ENCODE measurements at places on chromosomes 3 and 15.
A peak's percentile ranks its signal among the peaks of the same experiment; 100 is the strongest.

GRCh38 chr3:58041182-58041825, 33.1 kb downstream of the FLNB start:
- peak; percentile 73 for DNase-seq

DNA sequence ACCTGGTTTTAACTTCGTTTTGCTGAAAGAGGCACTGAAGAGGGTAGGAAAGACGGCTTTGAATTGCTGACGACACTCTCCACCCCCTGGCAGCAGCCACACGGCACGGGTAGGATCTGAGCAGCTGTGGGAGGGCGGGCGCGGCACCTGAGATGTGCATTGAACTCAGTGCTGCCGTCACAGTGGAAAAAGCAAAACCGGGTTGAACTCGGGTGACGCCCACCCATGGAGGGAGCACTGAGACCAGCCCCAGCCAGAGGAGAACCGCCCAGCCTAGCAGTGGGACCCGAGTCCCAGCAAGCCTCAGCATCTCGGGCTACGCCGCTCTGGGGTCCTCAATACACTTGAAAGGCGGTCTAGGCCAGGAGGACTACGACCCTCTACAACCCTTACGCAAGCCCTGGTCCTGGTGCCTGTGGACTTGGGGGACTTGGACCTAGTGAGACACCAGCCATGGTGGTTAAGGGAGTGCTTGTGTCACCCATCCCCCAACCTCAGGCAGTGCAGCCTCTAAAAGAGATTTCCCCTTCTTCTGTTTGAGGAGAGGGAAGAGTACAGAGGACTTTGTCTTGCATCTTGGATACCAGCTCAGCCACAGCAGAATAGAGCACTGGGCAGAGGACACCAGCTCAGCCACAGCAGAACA, 50.0 kb upstream of the RPL35A start:
- no peak for DNase-seq

DNA sequence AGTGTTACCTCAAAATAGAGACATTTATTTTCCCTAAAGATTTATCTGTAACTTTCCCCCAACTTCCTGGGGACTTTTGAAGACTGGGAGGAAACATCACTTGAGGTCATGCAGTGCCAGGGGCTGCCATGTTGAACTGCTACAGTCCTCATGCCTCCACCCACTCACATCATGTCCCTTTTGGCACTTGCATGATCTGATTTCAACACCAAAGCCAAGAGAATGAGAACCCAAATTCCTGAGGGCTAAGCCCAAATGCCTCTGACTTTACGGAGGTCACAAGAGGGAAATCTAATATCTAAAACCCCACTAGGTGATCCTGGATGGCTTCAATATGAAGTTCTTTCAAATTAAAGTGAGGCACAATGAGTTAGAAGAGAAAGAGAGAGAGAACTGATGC, 213.1 kb downstream of the NTRK3 start:
- DNase-seq = no peak

GRCh38 chr3:15206662-15207576, 873 bp downstream of the CAPN7 start:
- DNase-seq = peak; percentile 59

DNA sequence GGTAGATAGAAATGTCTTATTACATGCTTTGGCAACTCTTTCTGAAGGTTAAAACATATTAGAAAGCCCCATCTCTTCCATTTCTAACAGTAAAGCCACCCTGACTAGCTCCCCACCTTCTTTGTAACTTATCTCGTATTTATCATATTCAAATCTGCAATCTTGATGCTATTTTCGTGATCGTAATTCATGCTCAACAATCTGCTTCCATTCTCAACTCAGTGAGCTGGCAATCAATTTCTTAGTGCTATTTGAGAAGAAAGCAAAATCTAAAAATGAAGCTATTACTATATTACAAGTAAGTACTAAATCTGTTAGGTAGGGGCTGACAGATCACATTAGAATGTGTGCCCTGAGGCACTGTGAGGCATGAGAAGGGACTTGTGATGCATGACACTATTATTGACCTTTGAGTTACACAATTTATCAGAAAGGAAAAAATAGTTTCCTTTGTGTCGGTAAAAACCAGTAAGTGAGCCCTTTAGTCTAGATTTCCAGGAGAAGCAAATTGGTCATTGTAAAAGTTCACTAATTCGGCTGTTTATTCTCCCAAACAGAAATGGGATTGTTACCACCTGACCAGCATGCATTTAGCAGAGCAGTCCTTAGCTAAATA, 379.7 kb upstream of the CNTN6 start:
- DNase-seq = no peak

DNA sequence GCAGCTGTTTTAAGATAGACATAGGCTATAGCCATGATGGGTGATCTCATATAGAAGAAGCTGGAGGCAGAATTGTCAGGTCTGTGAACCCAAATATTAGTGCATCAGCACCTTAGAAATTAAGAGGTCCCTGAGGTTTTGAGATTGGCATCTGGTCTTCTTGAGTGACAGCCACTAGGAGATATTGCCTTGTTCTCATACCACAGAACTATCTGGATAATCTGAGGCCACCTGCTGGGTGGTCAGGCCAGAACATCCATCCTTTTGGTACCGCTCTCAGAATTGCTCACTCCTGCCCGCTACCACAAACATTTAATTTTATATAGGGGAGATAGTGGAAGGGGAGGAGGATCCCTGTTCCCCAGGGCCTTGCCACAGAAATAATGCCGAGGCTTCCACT, 210.6 kb upstream of the ZPLD1 start:
- DNase-seq = peak; percentile 71

DNA sequence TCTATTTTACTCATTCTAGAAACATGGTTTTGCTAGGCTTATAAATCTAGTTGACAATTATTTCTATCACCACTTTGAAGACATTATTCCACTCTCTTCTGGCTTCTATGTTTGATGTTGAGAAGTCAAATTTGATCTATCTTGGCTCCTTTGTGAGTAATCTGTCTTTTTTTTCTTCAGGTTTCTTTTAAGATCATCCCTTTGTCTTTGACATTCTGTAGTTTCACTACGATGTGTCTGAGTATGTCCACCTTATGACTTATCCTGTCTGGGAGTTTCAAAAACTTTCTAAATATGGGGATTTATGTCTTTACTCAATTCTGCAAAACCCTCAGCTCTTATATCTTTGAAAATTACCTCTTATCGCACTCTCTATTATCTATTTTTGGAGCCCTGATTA, 41.0 kb upstream of the TMEM158 start:
- DNase-seq = no peak

DNA sequence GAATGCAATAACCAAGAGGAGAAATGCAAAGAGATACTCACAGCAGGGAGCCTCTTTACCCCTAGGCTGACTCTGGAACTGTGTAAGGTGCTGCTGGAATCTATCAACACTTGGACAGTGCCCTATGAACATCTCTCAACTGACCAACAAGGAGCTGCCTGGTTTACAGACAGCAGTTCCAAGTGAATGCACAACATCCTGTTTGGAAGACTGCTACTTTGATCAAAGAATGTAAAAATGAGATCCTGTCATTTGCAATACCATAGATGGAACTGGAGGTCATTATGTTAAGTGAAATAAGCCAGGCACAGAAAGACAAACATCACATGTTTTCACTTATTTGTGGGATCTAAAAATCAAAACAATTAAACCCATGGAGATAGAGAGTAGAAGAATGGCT, 136.3 kb downstream of the IMPG2 start:
- no peak for DNase-seq

- no peak for DNase-seq
These were observed 110.1 kb upstream of the MLF1 start for GRCh38 chr3:158460926-158461325.

GRCh38 chr3:125002414-125003368, 53.1 kb downstream of the HEG1 start:
- DNase-seq = no peak

DNA sequence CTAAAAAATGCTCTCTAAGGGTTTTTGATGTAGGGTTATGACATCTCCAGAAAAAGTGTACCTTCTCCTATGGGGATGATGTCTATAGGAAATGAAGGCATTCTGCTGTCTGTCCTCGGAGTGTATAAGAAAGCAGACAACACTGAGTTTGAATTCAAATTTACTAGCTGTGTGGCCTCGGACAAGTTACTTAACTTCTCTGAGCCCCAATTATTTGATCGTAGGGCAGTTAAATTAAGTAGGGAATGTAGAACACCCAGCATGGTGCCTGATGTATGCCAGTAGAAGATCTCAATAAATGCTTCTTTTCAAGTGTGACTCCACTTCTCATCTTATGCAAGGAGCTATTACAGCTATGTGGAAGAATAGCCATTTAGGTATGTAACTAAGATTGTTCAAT, 184.6 kb downstream of the CPNE4 start:
- no peak for DNase-seq

- DNase-seq = peak; percentile 8
These were observed 212.5 kb downstream of the BCHE start for GRCh38 chr3:165624761-165625160.

DNA sequence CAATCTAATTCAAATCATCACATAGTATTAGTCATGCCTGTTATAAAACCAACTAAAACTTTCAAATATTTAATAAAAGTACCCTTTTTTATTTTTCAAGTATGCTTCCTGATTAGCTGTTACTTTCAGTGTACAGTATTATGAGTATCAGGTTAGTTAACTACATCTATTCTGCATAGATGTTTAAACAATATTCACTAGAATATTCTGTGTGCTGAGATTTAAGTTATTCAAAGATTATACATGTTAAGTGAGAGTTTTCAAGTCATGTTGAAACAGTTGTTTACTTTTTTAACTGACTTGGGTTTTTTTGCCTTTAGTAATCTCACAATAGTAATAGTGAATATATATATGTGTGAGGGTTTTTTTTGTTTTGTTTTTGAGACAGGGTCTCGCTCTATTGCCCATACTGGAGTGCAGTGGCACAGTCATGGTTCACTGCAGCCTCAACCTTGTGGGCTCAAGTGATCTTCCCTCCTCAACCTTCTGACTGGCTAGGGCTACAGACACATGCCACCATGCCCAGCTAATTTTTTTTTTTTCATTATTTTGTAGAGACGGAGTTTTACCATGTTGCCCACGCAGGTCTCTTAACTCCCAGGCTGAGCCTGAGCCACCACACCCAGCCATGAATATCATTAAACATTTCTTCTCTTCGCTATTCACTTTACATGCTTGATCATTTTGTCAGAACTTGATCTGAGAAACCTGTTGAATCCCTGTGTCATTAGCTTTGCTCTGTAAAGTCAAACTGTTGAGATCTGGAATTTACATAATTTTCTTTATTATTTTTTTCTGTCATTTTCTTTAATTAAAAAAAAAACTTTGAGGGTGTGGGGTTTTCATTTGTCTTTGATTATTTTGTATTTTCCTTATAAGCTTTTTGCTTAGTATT, 286.2 kb upstream of the UBE2E1 start:
- no peak for DNase-seq
